ENCODE measurements at places on chromosomes 3 and 15.

DNA sequence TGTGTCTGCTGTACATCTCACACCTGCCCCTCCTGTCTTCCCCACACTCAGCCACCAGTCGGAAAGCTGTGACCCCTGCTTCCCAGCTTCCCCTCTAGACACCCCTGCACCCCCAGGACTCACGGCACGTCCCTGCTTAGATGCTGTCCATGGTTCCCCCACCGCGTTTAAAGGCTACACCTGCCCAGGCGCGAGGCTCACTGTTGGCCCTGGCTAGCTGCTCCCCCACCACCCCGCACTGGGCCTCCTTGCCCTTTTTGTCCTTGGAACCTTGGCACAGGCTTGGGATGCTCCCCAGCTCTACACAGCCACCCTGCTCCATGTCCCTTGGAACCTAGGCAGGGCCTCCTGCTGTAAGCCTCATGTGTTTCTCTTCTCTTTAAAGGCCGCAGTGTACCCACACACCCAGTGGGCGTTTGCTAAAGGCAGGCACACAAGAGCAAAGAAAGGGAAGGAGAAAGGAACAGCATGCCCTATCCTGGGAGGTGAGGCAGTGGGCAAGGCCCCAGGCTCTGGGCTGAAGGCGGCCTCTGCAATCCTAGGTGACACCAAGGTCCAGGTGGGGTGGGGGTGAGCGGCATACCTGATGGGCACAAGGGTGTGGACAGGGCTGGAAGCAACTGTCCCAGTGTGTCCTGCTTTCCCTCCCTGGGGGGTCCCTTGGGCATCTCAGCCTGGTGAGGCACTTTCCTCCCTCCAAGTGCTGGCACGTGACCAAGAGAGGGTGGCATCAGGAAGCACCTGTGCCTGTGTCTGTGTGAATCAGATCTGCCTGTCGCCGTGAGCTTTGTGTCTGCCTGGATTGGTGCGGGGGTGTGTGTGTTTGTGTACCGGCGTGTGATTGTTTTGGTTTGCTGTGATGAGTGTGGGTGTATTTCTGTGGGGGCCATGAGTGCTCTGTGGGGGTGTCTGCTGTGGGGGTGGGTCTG lies 54.4 kb downstream of the TPRA1 start:
- no peak for DNase-seq

DNA sequence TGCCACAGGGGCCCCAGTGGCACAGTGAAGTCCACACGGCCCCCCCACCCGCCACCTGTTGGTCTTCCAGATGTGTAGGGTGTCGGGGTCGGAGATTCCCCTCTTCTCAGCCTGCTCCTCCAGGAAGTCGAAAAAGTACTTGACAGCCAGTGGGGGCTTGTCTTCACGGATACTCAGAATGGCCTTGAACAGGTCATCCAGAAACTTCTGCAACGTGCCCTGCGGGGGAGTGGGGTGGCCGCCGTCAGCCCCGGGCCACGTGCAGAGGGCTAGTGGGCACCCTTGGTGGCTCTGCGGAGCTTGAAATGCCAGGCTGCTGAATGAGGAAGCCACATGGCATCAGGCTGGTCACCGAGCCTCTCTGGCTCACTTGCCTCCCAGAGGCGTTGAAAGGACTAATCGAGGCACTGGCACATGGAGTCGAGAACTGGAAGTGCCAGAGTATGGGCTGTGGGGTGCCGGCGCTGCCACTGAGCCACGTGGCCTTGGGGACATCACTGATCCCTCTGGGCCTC lies 16.6 kb downstream of the H1-8 start:
- DNase-seq, result no peak

DNA sequence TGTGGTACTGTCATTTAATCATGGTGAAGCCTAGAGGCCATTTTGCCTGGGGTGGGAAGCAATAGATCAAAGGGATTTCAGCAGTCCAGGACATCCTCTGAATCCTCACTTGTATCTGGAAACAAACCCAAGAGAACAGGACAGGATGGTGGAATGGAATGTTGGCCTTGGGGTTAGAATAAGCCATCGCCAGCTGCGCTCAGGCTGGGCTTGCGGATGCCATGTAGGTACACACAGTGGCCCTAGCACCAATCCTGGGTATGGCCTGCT lies 76.5 kb upstream of the ALDH1A3 start:
- no peak for DNase-seq

GRCh38 chr3:153069598-153070510 lies 92.2 kb upstream of the RAP2B start:
- DNase-seq, result peak; percentile 31

- DNase-seq, result no peak
These were observed 37.8 kb upstream of the TRH start for GRCh38 chr3:129936757-129937156.

DNA sequence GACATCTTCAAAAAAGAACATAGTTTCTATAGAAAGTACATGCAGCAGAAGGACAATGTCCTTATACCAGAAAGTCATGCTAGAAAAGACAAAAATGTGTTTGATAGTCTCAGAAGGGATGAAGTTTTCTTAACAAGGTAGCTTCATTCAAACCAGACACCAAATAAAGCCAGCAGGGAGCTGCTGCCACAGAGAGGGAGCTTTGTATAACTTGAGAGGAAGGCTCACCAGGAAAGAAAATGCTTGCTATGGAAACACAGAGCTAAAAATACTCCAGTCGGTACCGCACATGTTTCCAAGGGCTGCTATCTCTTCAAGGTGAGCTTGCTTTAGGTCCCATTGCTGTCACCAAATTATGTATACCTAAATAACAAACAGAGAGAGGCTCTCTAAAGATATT lies 1074.8 kb upstream of the ALCAM start:
- no peak for DNase-seq

GRCh38 chr3:16738451-16738850 lies 133.2 kb upstream of the DAZL start:
- no peak for DNase-seq

DNA sequence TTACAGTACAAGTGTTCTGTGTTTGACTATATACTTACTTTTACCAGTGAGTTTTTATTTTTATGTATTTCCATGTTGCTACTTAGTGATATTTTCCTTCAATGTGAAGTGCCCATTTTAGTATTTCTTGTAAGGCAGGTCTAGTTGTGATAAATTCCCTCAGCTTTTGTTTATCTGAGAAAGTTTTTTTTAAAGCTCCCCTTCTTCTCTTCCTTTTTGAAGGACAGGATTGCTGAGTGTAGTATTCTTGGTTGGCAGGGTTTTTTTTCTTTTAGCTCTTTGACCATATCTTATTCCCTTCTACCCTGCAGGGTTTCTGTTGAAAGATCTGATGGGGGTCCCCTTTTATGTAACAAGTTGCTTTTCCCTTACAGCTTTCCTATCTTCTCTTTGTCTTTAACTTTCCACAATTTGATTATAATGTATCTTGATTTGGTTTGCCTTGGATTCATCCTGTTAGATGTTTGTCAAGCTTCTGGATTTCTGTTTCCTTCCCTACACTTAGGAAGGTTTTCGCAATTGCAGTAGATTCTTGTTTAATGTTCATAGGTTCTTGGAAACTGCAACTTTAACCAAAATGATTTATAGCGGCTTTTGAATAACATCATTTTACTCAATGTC lies 7.9 kb downstream of the PLAAT1 start:
- no peak for DNase-seq

DNA sequence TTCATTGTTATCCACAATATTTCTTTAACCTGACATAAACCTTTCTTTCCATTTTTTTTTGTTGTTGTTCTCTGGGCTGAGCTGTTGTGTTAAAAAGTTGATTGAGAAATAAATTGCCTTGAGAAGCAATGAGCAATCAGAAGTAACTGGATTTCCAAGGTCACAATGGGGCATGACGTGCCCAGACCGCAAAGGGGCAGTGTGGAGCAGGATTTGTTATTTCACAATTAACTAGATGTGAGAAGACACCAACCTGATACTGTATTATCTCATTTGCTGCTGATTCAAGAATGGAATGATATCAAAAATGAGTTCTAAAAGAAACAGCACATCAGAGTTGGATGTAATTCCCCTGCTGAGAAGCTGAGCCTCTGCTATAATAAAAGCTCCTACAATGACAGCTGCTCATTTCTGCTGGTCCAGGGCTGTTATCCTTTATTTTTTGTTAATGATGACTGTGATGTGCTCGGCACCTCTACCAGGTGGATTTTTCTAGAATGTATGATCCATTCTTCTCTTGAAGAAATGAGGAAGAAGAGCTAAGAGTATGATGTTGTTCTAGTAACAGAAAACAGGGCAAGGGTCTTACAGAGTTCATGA lies 28.1 kb downstream of the CPNE4 start:
- DNase-seq, result no peak

DNA sequence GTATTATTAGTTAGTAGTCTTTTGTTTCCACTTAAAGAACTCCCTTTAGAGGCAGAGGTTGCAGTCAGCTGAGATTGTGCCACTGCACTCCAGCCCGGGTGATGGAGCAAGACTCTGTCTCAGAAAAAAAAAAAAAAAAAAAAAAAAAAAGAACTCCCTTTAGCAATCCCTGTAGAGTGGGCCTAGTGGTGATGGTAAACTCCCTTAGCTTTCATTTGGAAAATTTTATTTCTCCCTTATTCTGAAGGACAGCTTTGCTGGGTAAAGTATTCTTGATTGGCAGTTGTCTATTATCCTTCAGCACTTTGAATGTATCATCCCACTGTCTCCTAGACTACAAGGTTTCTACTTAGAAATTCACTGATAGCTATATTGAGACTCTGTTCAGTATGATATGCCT lies 46.0 kb downstream of the RPL39L start:
- no peak for DNase-seq

- peak; percentile 5 for DNase-seq
These were observed 398.8 kb downstream of the MECOM start for GRCh38 chr3:169264711-169265110.

DNA sequence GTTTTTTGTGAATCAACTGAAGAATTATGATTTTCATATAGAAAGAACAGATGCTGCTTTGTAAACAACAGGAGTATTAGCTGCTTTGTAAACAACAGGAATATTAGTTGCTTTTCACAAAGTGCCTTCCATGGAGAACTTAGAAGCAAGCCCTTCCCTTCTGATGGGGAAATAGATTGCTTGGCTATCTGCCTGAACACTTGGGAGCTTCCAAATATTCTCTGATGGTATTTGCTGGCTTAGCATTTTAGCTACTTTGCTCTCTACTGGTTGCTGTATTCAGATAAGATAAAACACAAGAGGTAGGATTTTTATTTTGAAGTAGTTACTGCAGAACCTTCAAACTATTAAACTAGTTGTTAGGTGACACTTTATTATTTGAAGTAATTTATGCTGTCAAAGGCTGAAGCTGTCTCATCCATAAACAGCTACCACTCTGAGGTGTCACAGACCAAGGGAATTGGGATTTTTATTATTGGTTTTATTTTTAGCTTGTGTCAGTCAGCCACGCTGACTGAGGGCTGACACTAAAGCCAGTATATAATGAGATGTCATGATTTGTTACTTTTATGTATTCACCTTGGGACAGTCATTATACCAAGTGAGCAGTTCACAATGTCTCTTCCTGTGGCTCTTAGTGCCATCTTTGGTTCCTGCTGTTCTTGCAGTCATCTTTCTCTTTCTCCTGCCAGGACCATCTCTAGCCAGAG lies 50.0 kb downstream of the ZIC1 start:
- no peak for DNase-seq

GRCh38 chr3:114480442-114480841 lies 186.6 kb downstream of the TIGIT start:
- DNase-seq, result no peak

DNA sequence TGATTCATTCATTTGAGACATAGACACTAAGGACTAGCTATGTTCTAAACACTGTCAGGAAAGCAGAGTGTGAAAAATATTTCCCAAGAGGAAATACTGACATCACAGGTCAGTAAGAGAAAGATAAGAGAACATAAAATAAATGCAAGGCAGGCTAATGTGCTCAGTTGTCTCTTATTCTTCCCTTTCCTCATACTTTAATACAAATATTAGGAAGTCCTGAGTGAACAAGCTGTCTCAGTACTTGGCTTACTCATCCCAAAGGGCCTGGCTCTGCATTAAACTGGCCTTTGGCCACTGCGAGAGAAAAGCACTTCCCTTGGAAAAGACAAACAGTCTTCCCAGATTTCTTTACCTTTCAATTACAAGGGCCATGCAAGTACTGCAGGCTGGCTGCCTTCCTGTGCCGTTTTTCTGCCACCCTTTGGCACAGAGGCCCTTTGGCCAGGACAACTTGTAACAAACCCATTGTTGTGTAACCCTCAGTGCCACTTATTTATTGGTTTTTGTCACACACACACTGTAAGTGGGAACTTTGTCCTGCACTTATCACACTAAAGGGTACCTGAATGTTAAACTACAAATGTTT lies 31.7 kb downstream of the EDC3 start:
- DNase-seq, result no peak

DNA sequence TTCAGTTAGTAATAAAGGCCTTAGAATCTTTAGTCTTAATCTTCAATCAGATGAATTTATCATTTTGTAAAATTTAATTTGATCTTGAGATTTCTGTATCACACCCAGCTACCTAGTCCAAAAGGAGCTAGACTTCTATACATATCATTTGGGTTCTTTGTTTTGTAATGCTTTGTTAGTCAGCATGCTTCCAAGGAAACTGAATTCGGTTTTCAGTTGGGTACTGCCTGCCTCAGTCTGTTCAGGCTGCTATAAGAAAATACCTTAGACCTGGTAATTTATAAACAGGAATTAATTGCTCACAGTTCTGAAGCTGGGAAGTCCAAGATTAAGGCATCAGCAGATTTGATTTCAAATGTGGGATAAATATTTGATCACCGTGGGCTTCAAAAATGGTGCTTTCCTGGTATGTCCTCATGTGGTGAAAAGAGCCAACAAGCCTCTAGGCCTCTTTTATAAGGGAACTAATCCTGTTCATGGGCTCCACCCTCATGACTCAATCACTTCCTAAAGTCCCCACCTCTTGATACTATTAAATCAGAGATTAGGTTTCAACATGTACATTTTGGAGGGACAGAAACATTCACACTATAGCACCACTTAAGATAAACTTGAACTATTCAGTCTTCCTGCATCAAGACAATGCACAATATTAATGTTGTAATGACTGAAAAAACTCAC lies 800.7 kb downstream of the NAALADL2 start:
- no peak for DNase-seq

DNA sequence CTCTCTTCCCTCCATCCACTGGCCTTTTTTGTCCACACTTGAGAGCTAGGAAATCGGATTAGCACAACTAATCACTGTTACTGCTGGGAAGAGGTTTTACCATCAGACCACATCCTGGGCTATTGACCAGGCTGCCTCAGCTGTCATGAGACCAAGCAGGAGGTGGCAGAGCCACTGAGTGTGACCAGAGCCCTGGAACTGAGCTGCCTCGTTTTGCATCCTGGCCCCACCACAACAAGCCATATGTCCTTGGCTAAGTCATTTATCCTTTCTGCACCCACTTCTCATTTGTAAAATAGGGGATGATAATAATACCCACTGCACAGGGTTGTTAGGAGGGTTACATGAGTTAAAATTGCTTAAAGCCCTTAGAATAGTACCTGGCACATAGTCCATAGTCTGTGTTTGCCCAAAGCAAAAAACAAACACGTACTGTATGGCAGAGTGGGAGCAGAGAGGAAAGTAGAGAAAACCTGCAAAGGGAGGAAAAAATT lies 34.1 kb downstream of the TMEM158 start:
- DNase-seq, result no peak

All from HTR-8/SVneo (cell line).